ENCODE measurements at places on chromosomes 6 and 20. TPM values are rescaled to one million over a fixed set of nuclear protein-coding genes. Genes with fewer than 3 reads are reported as not detected.

Gene DACT2
- 0.15 TPM for total RNA-seq

Gene TAGAP
- total RNA-seq: not detected

Gene SLC22A2
- not detected for total RNA-seq

Gene BEND6
- total RNA-seq: 1.3 TPM

Gene E2F3
- total RNA-seq: 12.4 TPM

Gene FHL5
- not detected for total RNA-seq

Gene LPA
- total RNA-seq: 0.07 TPM

Gene FABP7
- total RNA-seq: not detected

All from A549 treated with GW870086 at 1 μM for 4 hours (cell line).